ENCODE measurements at places on chromosomes 12 and 14. TPM values are rescaled to one million over a fixed set of nuclear protein-coding genes. Genes with fewer than 3 reads are reported as not detected.

- peak; percentile 17 for DNase-seq
These were observed 218.2 kb upstream of the ARHGAP5 start for GRCh38 chr14:31858868-31859267.

DNA sequence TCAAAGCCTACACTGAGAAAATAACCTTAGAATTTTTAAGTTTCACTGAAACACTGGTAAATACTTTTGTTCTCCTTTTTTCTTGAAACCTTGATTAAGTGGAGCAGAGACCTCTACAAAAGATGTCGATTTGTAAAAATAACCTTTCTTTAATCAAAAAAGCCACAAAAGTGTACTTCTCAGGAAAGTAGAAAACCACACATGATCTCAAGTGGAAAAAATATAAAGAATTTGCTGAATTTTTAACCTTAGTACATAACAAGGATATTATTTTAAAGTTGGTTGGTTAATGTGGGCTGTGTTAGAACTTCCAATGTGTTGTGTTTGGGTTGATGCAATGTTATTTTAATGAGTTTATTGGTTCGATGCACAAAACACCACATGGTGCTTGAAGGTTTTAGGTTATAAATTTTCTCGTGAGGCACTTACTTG lies 8.6 kb downstream of the LGR5 start:
- peak; percentile 21 for DNase-seq

DNA sequence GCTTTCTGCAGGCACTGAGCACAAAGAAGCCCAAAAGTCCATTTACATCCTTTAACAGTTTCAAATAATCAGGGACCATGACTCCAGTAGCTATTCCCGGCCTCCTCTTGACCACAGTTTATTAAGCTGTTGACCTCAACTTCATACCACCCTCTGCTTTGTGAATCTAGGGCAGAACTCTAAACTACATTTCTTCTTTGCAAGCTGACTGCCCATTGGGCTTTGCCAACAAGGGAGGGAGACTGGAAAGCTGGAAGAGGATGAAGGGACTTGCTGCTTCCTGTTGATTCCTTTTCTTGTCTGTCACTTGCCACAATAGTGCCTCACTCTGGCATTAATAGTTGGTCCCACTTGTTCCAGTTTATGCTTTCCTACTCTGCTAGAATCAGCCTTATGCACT lies 2.7 kb downstream of the CGRRF1 start:
- no peak for DNase-seq

DNA sequence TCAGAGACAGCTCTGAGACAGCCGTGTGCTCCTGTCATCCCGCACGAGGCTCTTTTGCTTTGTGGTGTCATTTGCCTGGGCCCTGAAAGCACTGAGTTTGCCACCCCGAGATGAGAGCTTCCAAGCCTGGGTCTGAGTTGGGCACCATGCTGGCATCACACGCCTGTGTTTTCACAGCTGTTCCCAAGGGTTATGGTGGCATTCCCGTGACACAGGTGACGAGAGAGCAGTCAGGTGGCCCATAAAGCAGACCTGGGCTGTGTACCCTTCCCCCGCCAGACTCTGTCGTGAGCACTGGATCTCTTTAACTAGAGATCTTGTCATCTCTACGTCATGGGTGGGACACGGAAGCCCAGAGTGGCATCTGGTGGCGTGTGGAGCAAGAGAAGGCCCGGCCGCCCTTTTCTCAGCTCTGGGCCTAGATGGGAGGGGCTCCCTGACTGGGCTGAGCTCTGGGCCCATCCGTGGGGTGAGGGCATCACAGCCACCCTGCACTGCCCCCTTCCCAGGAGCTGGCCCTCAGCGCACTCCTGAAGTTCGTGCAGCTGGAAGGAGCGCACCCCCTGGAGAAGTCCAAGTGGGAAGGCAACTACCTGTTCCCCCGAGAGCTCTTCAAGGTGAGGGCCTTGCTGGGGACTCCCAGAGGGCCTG lies 2.6 kb downstream of the NOC4L start:
- DNase-seq, result no peak

Gene SMCO3
- not detected for total RNA-seq

Gene DAO
- total RNA-seq, result not detected

Gene GZMH
- not detected for total RNA-seq

All from M059J (cell line).